ENCODE measurements at places on chromosomes 1 and 21.

DNA sequence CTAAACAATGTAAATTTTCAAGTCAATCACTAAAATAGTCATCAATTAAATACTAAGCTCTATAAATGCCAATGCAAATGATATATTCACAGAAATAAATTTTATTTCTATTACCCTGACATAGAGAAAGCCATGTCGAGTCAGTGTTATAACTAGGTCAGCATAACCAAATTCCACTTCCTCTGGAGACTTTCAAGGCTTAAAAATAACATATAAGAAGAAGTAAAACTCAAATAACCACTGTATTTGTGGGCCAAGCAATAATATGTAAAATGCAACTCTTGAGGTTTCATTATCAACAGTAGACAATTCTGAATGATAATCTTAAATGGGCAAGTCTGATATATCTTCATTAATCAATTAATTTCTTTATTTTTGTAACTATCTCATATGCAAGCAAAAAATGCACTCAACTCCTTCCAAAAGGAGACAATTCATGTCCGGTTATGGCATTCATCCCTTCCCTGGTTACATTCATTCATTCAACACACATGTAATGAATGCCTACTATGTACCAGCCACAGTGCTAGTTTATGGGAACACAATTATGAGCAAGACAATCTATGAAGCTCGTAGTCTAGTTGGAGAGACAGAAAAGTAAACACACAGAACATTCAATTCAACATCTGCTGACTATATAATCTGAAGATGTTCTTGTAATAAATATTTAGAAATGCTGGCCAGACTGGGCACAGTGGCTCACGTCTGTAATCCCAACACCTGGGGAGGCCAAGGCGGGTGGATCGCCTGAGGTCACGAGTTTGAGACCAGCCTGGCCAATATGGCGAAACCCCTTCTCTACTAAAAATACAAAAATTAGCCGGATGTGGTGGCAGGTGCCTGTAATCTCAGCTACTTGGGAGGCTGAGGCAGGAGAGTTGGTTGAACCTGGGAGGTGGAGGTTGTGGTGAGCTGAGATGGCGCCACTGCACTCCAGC lies 37.1 kb upstream of the CAP1 start:
- DNase-seq, result no peak

DNA sequence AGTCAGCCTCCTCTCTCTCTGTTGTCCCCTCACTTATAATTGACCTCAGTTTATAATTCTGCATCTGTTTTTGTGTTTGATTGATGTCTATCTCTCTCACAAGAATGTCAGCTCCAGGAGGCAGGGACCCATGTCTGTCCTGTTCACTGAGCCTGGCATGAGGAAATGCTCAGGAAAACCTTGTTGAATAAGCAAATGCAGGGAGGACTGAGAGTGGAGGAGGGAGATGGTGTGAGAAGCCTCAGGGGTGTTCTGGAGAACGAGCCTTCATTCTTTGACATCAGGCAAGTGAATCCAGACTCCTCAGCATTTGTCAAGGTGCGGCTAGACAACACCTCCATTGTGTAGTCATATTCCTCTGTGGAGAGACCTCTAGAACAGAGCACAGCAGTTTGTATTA lies 45.5 kb downstream of the MAN1C1 start:
- no peak for DNase-seq

- DNase-seq, result no peak
Measured at GRCh38 chr1:207951652-207952051, 40.7 kb upstream of the CD34 start.

DNA sequence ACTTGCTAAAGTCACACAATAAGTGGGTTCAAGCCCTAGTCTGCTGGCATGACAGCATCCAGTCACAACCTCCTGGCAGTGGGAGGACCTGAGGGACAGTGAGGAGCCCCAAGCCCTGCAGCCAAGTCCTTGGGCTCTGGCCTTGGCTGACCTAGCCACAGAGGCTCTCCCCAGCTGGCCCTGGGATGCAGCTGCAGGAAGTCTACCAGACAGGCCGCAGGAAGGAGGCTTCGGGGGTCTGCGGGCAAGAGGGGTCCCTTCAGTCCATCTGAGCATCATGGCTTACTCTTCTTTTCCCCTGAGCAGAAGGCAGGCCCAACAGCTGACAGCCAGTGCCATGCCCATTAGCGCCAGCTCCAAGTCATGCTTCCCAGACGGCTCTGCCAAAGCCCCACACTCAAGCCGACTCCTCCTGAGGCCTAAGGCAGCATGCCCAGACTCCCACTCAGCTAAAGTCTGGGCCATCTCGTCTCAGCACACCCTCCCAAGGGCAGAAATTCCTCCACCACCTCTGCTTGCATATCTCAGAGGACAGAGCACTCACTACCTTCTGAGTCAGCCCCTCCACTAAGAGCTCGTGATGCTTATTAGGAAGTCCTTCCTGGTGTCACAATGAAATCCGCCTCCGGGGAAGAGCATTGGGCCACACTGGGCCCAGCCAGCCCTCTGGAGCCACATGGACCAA lies 20.1 kb downstream of the SLC1A7 start:
- DNase-seq, result no peak

GRCh38 chr1:93710499-93711453 lies 29.1 kb upstream of the BCAR3 start:
- DNase-seq, result no peak

DNA sequence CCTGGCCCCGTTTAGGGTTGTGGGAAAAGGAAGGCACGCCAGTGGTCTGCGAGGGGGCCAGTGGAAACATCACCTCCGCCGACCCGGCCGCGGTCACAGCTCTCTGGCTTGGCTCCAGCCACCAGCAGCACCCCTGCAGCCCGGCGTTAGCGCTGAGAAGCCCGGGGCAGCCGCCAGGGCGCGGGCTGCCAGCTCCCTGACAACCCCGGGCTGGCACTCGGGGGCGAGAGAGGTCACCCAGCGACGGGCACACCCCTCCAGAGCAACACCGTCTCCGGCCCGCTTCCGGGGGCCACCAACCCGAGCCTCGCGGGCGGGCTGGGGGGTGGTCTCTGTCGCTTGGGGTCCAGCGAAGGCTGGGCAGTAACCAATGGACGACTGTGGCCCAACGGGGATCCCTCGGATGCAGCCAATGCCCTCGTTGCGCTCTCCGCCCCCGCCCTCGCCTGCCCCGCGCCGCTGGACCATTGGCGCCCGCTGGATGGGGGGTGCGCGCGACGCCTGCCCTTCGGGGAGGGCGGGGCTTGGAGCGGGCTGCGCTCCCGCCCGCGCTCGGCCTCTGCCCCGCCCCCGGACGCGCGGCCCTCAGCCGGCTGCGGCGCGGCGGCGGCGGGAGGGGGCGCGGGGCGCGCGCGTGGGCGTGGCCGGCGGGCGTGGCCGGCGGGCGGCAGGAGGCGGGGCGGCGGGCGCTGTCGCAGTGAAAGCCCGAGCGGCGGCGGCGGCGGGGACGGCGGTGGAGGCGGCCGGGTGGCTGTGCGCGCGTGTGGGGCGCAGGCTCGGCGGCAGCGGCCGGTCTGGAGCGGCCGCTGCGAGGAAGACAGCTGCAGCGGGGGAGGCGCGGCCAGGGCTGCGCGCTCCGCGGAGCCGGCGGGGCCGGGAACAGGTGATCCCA lies at the start of gene MAN1C1:
Gene MAN1C1 (plus strand): TSS at position 697 of the 892 bp plus-strand sequence. CDS start 1,007 bp downstream, outside the sequence.
- DNase-seq, result no peak

- DNase-seq, result no peak
Measured at GRCh38 chr1:7501084-7501491, 270.0 kb upstream of the VAMP3 start.

DNA sequence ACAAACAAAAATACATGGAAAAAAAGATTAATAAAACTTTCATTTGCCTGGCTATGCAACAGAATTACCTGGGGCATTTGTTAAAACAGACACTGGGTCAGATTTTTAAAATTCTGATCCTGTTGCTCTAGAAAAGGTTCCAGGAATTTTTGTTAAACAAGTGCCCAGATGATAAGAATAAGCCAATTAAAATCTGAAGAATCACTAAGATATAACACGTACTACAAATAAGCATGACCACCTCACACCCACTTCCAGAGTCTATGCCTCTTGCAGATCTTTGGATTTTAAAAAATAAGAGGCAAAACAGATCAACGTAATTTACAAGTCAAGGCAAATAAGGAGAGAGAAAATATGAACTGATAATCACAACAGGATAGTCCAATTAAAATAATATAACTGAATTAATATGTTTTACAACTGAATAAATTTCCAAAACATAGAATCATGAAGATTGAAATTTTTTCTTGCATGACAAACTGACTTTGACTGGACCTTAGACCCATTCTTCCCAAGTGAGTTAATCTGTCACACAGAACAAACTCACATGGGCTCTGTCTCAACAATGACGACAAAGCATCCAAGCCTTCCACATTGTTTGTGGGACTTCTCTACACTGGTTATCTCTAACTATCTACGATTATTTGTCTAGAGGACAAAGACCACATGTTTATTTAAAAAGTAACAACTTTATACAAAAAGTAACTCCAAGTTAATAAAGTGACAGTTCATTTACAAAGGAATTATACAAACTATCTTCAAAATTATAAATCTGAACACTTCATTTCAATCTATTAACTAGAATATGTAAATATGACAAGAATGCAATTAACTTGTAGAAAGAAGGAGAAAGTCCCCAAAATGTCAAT lies 56.9 kb downstream of the COP1 start:
- DNase-seq, result no peak

GRCh38 chr1:174112489-174113162 lies 46.7 kb upstream of the RABGAP1L start:
- DNase-seq, result no peak

DNA sequence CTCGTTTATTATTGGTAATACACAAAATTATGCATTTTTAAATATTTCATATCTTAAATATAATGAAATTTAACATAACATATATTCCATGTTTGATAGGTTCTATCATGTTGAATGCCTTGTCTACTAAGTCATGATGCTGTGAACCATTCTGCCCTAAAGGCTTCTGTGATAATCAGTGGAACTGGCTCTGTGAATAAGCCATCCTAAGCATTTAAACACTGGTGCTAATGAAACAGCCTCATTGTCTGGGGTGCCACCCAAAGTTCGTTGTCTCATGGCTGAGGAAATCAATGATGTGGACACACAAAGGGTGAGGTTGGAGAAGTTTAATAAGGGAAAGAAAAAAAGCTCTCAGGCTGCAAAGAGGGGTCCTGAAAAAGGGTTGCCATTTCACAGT lies 264.7 kb upstream of the ZRANB2 start:
- no peak for DNase-seq

- DNase-seq, result no peak
Measured at GRCh38 chr21:39326607-39327307, 13.3 kb upstream of the BRWD1 start.

DNA sequence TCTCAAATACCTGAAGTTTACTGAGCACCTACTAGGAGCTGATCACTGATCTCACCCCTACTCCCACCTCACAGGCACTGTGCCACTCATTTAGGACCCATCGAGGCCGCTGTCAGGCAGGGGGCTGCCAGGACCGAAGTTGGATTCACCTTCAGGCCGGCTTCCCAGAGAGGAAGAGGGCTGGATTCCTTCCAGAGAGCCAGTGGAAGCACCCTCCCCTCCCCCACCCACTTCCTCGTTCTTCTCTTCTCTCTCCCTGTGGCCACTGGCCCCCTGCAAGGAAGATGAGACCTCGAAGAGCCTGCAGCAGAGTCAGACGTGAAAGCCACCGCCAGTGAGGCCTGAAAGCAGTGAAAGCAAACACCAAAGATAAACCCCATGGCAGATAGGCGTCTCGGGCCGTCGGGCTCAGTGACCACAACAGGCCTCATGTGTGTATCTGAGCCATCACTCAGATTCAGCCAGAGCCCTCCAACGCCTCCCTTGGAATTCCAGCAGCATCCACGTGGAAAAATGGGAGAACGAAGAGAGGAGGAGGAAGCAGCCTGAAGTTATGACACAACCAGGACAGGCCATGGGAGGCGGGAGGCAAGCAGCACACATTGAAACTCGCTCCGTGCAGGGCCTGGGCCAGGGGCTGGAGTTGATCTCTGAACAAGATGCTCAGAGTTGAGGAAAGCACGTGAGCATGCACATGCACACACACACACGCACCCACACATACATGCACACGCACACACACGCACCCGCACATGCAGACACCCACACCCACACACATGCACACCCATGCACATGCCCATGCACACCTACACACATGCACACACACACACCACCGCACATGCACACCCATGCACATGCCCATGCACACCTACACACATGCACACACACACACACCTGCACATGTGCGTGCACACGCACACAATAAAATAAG lies 6.2 kb upstream of the AGTRAP start:
- no peak for DNase-seq

GRCh38 chr1:88029142-88029541 lies 654.9 kb upstream of the PKN2 start:
- no peak for DNase-seq

GRCh38 chr1:231770506-231771175 lies 144.1 kb downstream of the DISC1 start:
- DNase-seq, result no peak

GRCh38 chr21:45329261-45330074 lies 41.8 kb upstream of the POFUT2 start:
- no peak for DNase-seq

DNA sequence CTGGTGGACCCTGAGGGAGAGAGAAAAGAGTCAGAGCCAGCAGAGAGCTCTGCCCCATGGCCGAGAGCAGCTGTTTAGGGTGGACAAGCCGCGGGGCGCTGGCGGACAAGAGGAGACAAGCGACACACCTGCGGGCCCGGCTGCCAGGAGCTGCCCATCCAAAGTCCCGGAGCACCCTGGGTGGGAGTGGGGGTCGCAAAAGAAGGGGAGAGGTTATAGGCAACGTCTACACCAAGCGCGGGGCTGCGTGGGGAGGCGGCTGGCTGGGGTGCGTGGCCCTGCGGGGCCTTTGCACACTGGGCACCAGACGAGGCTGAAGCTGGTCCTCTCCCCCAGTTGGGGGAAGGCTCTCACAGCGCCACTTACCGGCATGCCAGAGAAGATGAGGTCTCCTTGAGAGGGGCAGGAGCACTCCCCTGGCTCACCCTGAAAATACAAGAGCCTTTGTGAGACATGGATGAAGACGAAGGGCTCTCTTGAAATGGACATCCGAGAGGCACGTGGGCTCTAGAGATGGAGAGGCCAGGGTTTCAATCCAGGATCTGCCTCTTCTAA lies 24.1 kb downstream of the COL16A1 start:
- DNase-seq, result no peak

GRCh38 chr21:31124010-31124409 lies 85.7 kb upstream of the KRTAP19-8 start:
- DNase-seq, result no peak

DNA sequence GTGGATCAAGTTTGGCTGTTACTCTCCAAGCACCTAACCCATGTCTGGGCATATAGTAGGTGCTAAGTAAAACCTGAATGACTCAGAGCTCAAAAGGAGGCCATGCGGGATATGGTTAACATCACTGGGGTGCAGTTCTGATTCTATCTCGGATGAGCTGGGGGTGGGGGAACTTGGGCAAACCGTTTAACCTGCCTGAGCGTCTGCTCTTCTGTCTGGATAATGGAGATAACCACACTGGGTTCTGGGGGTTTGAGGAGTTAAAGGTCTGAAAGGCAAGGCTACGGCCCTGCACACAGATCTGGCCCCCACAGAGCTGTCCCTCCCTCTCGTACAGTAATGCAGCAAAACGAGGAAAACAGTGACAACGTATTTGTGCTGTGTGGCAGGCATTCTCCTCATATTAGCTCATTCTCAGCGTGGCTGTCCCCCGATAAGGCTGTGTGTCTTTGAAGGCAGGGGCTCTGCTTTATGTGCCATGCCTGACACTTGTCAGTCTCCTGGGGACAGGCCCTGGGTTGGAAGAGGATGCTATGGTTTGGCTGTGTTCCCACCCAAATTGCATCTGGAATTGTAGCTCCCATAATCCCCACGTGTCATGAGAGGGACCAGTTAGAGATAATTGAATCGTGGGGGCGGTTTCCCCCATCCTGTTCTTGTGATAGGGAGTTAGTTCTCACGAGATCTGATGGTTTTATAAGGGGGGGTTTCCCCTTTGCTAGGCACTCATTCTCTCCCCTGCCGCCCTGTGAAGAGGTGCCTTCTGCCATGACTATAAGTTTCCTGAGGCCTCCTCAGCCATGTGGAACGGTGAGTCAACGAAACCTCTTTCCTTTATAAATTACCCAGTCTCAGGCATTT lies 6.8 kb upstream of the ALDH4A1 start:
- DNase-seq, result no peak

Data from non-pigmented ciliary epithelial cell (primary cell).